ENCODE measurements at places on chromosomes 3 and 15.
A peak's percentile ranks its signal among the peaks of the same experiment; 100 is the strongest.

DNA sequence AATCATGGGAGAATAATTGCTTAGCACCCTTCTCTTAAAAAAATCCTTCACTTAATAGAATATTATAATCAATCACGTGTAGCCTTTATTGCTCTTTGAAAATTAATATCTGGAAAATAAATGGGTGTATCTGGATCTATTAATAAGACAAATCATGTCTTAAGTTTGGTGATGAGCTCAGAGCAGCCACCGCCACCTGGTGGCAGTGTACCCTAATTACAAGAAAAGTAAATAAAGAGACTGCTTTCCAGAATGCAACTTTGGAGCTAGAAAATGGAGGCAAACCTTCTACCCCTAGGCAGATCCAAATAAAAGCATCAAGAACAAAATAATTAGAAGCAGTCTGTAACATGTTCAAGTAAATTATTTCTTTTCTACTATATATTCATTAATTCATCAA lies 43.5 kb downstream of the EPHB1 start:
- H3K4me3 ChIP-seq = no peak overlapping the region
- H3K27me3 ChIP-seq = peaks cover 1% of the 10 kb centered on the region
- no peaks in the 10 kb centered on the region for H3K4me1 ChIP-seq
- H3K27ac ChIP-seq = no peak overlapping the region

GRCh38 chr15:68360721-68361120 lies 71.2 kb downstream of the ITGA11 start:
- peaks cover 7% of the 10 kb centered on the region for H3K36me3 ChIP-seq
- H3K27me3 ChIP-seq = peaks cover 6% of the 10 kb centered on the region
- H3K27ac ChIP-seq = no peak overlapping the region
- no peak overlapping the region for H3K4me3 ChIP-seq

DNA sequence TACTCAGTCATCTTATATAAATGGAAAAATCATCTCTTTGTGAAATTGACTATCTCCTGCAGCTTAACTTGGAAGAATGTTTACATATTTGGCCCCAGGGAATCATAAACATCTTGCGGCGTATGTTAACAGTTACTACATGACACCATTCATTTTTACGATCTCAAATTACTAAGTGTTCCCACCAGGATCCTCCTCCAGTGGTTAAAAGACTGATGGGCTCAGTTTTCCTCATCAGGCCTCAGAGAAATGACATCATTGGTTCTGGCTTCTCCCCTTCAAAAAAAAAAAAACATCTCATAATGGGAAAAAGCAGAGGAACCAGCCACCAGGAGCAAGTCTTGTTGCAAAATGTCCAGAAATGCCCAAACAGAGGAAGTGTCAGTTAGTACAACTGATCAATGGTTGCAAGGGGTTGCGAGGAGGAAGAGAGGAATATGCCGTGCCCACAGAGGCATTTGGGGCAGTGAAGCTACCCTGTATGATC lies 70.5 kb upstream of the LIPC start:
- H3K4me3 ChIP-seq = no peak overlapping the region
- DNase-seq = no peak
- peaks cover 3% of the 10 kb centered on the region for H3K36me3 ChIP-seq
- H3K27me3 ChIP-seq = no peaks in the 10 kb centered on the region
- H3K27ac ChIP-seq = no peak overlapping the region

GRCh38 chr3:42906070-42906847 lies at the start of gene ZNF662:
Gene ZNF662 (plus strand): TSS chr3:42906142. CDS start chr3:42908115, 1,973 bp downstream.
- peak within 1 kb of the TSS; percentile 68 for H3K4me3 ChIP-seq
- DNase-seq = peak; percentile 40

DNA sequence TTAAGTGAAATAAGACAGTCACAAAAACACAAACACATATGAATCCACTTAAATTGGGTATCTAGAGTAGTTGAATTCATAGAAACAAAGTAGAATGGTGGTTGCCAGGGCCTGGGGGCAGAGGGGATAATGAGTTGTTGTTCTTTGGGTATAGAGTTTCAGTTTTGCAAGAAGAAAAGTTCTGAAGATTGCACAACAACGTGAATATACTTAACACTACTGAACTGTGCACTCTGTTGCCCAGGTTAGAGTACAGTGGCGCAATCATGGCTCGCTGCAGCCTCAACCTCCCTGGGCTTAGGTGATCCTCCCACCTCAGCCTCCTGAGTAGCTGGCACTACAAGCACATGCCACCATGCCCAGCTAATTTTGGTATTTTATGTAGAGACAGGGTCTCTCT lies 14.9 kb downstream of the GRAMD2A start:
- H3K36me3 ChIP-seq = no peaks in the 10 kb centered on the region
- peaks cover 25% of the 10 kb centered on the region for H3K27me3 ChIP-seq
- no peak overlapping the region for H3K4me3 ChIP-seq
- H3K27ac ChIP-seq = no peak overlapping the region
- DNase-seq = no peak

DNA sequence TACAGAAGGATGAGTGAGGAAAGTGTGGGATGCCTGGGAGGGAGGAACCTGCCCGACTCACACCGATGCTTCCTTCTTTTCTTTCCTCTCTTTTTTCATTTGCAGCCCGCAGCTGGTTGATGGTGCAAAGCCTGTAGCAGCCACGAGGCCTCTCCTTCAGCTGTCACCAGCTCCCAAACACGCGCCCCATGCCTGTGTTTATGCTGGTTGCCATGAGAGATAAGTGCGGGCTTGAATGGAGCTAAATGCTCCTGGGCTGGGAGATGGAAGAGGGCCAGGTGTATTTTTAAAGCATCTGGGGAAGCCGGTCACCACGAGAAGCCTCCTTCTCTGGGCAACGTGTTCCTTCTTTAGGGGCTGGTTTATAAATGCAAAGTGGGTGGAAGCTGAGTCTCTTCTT lies 9.3 kb downstream of the COLQ start:
- H3K27ac ChIP-seq = no peak overlapping the region
- H3K27me3 ChIP-seq = no peaks in the 10 kb centered on the region
- H3K4me1 ChIP-seq = no peaks in the 10 kb centered on the region
- no peak for DNase-seq
- H3K4me3 ChIP-seq = no peak overlapping the region

DNA sequence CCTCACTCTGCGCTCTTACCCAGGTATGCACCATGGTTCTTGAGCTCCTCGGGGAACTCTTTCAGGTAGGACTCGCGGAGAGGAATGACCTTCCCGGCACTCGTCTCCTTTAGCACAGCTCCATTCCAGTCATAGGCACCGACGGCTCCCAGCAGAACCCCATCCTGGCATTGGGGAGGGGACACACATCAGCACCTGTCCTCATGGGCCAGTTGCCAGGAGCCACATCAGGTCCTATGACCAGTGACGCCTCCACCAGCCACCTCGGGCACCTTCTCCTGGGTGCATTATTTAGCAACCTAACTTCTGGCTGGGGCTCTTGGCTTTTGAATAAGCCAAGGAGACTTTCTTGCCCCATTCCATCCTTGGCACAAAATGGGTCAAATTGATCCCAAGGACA lies 61.9 kb downstream of the FEM1B start:
- DNase-seq = no peak
- no peaks in the 10 kb centered on the region for H3K36me3 ChIP-seq
- H3K4me1 ChIP-seq = no peaks in the 10 kb centered on the region
- H3K4me3 ChIP-seq = no peak overlapping the region

DNA sequence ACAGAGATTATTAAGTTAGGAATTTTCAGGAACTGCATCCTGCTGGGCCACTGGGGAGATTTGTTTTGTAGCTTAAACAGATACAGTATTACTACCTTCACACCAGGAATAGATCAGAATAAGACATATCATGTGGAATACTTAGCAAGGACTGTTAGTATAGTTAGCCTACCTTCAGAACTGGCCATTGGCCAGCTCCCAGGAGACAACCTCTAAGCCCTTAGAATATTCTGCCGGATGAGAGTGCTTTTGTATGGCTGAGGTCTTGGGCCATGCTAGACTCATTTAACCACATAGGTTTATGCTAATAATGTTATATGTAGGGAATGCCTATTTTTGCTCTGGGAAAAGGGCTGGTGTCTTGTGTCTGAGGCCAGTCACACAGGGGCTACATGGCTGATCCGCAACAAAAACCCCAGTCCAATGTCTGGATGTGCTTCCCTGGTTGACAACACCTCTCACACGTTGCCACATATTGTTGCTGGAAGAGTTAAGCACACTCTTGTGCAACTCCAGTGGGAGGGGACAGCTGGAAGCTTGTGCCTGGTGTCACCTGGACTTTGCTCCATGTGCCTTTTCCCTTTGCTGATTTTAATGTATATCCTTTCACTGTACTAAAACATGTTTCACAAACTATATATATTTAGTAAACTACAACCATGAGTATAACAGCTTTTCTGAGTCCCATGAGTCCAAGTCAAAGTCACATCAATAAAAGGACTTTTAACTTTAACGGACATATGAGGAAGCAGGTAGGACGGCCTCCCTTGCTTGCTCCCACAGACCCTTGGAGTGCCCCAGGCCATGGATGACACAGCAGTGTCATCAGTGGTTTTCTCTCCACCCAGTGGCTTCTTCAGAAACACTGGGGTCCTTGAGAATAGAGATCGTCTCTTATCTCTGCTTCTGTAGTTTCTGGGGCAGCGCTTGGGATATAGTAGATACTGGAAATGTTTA lies 118.0 kb upstream of the C3orf80 start:
- H3K4me1 ChIP-seq = no peaks in the 10 kb centered on the region
- peaks cover 2% of the 10 kb centered on the region for H3K27me3 ChIP-seq
- DNase-seq = no peak

DNA sequence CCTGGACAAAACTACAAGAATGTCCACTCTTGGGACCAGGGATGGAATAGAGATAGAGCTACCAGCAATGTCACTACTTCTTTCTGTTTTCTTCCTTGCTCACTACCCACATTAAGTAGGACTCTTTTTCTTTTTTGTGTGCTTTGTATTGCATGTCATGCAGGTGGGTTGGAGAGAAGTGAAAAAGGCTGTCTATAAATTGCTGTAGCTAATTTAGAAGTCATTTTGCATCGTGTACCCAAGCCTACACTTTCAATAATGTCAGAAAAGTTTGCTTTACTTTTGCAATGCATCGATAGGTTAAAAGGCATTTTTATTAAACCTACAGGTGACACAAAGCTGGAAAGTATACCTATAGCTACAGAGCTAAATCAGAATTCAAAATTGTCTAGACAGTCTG lies 58.9 kb downstream of the GTF2E1 start:
- H3K27me3 ChIP-seq = peaks cover 3% of the 10 kb centered on the region
- H3K4me1 ChIP-seq = no peaks in the 10 kb centered on the region
- H3K36me3 ChIP-seq = no peaks in the 10 kb centered on the region
- DNase-seq = no peak
- H3K4me3 ChIP-seq = no peak overlapping the region
- no peak overlapping the region for H3K27ac ChIP-seq

GRCh38 chr15:67832031-67832551 lies 6.8 kb downstream of the SKOR1 start:
- no peak for DNase-seq
- H3K27me3 ChIP-seq = peaks cover 69% of the 10 kb centered on the region
- H3K4me1 ChIP-seq = peaks cover 32% of the 10 kb centered on the region
- no peaks in the 10 kb centered on the region for H3K36me3 ChIP-seq
- H3K4me3 ChIP-seq = no peak overlapping the region

GRCh38 chr3:122934251-122934650 lies 93.3 kb downstream of the SEMA5B start:
- peaks cover 3% of the 10 kb centered on the region for H3K27me3 ChIP-seq
- H3K36me3 ChIP-seq = no peaks in the 10 kb centered on the region
- H3K27ac ChIP-seq = no peak overlapping the region
- no peaks in the 10 kb centered on the region for H3K4me1 ChIP-seq
- H3K4me3 ChIP-seq = no peak overlapping the region

DNA sequence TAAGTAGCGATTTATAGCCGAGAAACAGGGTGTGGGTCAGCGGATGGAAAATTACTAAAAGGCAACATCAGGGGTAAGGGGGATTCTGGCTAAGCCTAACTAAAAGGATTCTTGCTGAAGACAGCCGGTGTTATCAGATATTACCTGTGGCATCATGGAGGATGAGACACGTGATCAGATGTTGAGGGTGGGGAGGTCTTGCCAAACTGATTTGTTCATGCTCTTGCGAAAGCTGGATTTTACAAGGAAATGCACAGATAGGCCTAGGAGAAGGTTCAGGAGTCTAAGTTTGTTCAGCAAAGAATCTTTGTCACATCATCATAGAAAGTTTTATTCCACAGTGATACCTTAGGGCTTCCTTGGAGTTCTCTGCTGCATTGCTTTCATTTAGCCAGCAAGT lies 396.8 kb upstream of the TBL1XR1 start:
- peaks cover 7% of the 10 kb centered on the region for H3K36me3 ChIP-seq
- no peak for DNase-seq
- no peak overlapping the region for H3K4me3 ChIP-seq

GRCh38 chr15:73784291-73784690 lies 31.1 kb upstream of the INSYN1 start:
- no peak overlapping the region for H3K4me3 ChIP-seq
- H3K36me3 ChIP-seq = no peaks in the 10 kb centered on the region
- no peaks in the 10 kb centered on the region for H3K4me1 ChIP-seq
- H3K27ac ChIP-seq = no peak overlapping the region

GRCh38 chr3:73618461-73618860 lies 6.3 kb downstream of the PDZRN3 start:
- DNase-seq = no peak
- no peak overlapping the region for H3K27ac ChIP-seq
- no peaks in the 10 kb centered on the region for H3K36me3 ChIP-seq
- H3K4me1 ChIP-seq = no peaks in the 10 kb centered on the region
- no peak overlapping the region for H3K4me3 ChIP-seq
- peaks cover under 1% of the 10 kb centered on the region for H3K27me3 ChIP-seq

GRCh38 chr15:55008421-55008820 lies 188.3 kb downstream of the RSL24D1 start:
- no peak overlapping the region for H3K4me3 ChIP-seq
- no peaks in the 10 kb centered on the region for H3K27me3 ChIP-seq
- no peaks in the 10 kb centered on the region for H3K36me3 ChIP-seq

DNA sequence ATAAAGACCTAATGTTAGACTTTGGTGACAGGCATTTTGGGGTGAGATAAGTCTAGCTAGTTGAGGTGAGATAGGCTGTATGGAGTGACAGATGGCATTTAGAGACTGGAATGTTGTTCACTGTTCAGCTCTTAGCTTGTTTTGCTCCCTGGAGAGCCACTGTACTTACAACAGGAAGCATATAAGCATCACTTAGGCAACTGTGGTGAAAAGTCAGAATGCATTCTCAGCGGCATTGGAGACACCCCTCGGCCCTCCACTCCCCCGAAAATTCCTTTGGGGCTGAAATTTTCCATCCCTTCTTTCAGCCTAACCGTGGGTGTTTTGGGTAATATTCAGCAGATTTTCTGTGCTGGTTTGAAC lies 73.4 kb downstream of the SLCO3A1 start:
- H3K36me3 ChIP-seq = no peaks in the 10 kb centered on the region
- no peaks in the 10 kb centered on the region for H3K27me3 ChIP-seq
- no peak overlapping the region for H3K27ac ChIP-seq
